ENCODE measurements at places on chromosomes 3 and 15.

- no peak for DNase-seq
Observed at GRCh38 chr3:155411500-155412223, 118.2 kb upstream of the STRIT1 start.

- peak; percentile 86 for DNase-seq
Observed at GRCh38 chr15:80778964-80779657, at the start of gene CEMIP. Gene CEMIP (plus strand): TSS chr15:80779370. CDS start chr15:80873880, 94,510 bp downstream.

DNA sequence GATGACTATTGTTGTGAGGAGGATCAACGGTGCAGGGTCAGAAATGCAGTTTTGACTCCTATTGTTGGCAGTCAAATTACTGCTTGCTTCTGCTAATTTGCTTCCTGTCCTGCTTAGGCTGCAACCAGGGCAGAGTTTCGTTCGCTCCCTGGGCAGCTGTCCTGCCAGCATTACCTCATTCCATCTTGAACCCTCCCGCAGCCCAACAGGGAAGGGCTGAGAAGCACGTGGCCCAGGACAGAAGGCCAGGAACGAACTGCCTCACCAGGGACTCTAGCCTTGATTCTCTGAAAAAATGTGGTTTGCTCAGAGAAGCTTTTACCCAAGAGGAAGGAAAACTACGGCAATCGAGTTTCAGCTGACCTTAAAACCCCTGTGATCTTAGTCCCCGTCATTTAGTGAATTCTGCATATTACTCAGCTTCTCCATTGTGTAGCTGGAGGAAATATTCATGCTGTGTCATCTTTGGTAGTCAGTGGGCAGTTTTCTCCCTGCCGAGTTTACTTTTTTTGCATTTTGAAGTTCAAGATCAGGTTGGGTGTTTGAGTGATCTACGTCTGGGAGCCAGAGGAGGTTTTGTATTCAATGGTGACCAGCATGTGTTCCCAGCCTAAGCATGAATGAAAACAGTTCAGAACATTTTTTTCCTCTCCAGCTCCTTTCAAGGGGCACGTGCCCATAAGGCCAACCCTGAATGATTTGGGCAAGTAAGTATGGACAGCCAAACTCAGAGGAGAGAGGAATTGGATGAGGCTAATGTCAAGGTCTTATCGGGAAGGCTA lies 23.0 kb downstream of the TLNRD1 start:
- no peak for DNase-seq

DNA sequence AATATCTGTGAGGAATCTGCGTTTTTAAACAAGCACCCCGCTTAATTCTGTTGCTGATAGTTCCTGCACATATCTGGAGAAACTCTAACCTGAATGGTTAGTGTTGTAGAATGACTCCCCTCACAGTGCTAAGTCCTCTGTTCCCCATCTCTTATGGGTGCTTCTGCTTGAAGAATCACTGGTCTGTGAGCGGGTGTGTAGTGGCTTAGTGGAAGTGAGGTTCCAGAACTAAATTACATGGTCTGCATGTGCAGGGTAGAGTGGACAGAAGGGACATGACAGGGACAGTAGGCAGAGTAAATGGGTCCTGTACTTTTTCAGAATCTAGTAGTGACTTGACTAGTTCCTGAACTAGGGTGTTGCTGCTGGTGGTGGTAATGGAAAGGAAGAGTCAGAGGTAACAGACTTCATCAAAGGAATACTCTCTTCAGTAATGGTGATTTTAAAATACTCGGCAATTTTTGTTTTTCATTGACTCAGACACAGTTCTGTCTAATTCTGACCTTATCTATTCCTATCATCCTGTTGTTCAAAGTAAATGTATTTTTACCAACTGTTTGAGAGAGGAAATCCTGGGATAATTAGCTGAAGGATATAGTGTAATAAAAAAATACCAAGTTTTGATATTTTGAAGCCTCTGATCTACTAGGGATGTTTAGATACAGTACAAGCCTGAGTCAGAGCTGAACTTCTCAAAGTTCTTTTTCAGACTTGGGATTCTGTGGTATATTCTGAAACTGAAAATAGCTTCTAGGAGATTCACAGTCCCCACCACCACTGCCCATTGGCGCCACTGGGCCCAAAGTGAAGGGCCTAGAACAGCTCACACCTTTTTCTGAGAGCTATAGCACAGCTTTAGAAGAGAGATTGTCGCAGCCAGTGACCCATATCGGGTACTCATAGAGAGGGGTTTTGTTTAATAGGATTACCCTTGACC lies 55.5 kb downstream of the FNDC3B start:
- no peak for DNase-seq

DNA sequence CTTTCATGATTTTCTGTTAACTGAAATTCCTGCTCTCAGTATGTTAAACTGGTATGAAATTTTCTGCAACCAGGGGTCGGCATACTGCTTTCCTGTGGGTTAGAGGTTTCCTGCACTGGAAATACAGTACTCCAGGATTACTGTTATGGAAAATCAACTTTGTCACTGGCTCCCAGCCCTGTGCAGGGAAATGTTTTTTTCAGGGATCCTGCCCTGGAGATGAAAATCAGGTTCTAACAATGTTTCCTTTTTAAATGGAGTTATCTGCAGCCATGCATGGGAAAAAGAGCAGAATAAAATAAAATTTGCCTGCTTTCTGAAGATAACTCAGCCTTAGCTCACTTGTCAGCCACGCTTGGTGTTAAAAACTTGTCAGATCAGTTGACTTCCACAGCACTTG lies 220.4 kb downstream of the IL5RA start:
- DNase-seq: no peak
